SW480 (cell line): ENCODE measurements at places on chromosomes 11 and 22.
A peak's percentile ranks its signal among the peaks of the same experiment; 100 is the strongest.

- no peak for DNase-seq
Observed at GRCh38 chr11:15309296-15309695, 194.6 kb downstream of the INSC start.

- DNase-seq: no peak
Observed at GRCh38 chr11:93613231-93613831, 48.2 kb upstream of the CEP295 start.

DNA sequence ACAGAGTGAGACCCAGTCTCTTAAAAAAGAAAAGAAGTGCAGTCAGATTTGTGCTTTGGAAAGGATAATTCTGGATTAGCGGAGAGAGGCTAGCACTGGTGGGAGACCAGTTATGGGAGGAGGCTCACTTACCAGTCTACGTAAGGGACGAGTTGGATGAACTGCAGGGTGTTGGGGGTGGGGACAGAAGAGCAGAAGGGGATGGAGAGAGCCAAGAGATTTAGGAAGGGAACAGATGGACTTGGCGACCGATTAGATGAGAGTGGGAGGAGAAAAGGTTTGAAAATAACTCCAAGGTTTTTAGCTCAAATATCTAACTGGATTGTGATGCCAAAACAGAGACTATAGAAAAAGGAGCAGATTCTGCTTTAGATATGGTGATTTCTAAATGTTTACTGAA, 81.4 kb downstream of the SFI1 start:
- no peak for DNase-seq

- peak; percentile 52 for DNase-seq
Observed at GRCh38 chr22:37497062-37497599, 10.9 kb upstream of the MFNG start.

DNA sequence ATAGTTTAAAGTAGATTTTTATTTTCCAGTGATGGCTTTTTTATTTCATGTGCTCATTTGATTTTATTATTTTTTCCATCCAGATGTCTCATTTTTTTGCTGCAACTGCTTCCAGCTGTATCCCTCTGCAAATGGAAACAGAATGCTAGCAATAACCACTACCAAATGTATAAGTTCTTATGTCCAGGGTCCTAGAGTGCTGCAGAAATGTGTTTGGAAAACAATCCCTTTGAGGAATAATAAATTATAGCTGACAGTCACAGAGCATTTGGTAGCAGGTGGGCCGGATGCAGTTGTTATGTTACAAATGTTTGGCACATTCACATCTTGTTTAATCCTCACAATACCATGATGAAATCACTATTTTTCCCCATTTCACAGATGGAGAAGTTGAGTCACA, 300.7 kb upstream of the PDGFD start:
- no peak for DNase-seq

DNA sequence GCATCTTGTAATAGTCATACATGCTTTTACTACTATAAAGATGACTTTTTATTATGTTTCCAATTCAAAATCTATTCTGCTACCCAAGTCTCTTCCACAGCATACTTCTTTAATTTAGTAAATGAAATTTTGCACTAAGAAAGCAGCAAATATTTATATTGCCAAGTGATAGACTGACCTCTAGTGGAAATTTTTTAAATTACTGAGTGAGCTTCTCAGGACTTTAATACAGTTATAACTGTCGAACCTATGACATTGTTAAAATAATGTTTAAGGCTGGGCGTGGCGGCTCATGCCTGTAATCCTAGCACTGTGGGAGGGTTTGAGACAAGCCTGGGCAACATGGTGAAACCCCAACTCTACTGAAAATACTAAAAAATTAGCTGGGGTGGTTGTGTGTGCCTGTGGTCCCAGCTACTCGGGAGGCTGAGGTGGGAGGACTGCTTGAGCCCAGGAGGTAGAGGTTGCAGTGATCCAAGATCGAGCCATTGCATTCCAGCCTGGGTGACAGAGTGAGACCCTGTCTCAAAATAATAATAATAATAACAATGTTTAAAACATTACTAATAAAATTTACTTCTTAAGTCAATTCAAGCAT, 27.3 kb downstream of the STK33 start:
- DNase-seq: peak; percentile 65

DNA sequence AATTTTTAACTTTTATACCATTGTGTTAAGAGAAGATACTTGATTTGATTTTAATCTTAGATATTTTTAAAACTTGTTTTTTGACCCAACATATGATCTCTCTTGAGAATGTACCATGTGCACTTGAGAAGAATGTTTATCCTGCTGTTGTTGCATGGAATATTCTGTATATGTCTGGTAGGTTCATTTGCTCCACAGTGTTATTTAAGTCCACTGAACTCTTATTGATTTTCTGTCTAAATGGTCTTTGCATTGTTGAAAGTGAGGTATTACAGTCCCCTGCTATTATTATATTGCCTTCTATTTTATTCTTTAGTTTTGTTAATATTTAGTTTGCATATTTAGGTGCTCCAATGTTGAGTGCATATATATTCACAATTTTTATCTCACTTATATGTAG, 397.3 kb upstream of the CCDC179 start:
- DNase-seq: no peak

DNA sequence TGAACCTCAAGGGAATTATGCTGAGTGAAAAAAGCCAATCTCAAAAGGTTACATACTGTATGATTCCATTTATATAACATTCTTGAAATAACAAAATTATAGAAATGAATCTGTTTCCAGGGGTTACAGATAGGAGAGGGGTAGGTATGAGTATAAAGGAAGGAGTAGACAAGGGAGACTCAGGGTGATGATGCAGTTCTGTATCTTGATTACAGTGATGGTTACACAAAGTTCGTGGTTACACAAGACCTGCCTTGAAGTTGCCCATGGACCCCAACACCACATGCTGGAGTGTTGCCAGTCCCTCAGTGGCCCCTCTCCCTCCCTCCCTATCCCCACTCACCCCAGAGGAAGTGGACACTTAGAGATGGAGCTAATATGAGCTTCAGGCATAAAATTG, 20.3 kb downstream of the STK33 start:
- DNase-seq: no peak

GRCh38 chr11:82270870-82271269, 462.8 kb downstream of the FAM181B start:
- DNase-seq: no peak

- DNase-seq: peak; percentile 77
Observed at GRCh38 chr11:133834682-133835592, 10.4 kb downstream of the SPATA19 start.

- DNase-seq: no peak
Observed at GRCh38 chr11:70054004-70054403, 24.1 kb upstream of the ANO1 start.

DNA sequence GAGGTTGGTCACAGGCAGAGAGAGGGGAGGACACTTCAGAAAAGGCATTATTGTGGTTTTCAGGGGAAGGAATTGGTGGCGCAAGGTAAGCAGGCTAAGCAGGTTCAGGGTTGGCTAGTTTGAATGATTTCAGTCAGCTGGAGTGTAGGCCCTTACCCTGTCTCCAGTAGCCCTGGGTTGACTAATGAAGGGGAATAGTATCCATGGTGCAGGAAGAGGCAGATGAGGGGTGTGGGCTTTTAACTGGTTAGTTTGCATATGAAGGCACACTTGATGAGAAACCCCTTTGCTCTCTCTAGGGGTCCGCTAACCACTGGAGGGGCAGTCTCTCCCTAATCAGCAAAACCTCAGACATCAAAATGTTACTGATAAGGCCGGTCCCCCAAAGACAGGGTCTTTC, 249.7 kb downstream of the AASDHPPT start:
- DNase-seq: no peak

DNA sequence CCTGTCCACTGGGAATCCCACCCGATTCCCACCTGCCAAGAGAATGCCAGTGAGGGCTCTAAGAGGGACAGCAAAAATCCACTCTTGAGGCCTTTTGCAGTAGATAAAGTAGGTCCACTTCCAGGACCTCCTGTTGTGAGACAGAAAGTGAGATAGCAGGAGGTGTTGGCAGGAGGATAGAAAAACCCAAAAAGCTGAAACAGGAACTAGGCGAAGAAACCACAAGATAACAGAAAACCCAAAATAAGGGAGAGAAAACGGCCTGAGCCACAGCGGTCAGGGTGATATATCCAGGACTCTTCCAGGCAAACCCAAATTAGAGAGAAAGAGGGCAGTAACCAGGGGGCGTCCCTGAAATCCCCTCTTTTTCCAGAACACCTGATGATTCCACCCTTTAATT, 79.7 kb upstream of the LINC01488 start:
- DNase-seq: no peak

GRCh38 chr11:34916843-34917770, 689 bp downstream of the PDHX start:
- peak; percentile 28 for DNase-seq

- no peak for DNase-seq
Observed at GRCh38 chr11:23570828-23571227, 710.6 kb upstream of the CCDC179 start.

GRCh38 chr22:32207971-32208480, 3.2 kb upstream of the RFPL2 start:
- no peak for DNase-seq

DNA sequence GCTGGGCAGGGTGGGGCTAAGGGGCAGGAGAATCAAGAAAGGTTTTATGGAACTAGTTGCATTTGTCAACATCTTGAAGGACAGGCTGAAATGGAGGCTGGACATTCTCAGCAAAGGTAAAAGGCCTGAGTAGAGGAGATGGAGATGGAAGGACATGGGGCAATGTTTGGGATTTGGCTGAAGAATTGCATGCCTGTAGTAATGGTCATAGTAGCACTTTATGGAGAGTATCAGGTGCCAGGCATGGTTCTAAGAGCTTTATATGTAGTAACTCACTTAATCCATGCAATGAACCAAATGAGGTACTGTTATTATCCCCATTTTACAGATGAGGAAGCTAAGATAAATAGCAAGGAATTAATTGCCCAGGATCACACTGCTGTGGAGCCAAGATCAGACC, 23.9 kb downstream of the BMAL1 start:
- no peak for DNase-seq

GRCh38 chr22:48579928-48580309, 1247.8 kb downstream of the BRD1 start:
- no peak for DNase-seq

DNA sequence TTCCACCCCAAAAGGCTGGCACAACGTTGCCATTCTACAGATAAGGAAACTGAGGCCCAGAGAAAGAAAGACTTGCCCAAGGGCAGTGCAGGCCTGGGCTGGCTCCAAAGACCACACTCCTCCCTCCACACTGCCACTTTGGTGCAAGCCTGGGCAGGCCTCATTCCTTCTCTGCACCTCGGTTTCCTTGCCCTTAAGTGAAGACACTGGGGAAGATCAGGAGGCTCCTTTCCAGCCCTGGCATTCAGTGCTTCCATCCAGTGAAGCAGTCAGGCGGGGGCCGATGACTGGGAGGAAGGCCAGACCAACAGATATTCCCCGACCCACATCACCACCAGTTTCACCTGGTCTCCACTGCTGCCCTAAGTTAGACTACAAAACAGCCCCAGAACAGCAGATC, 18.3 kb upstream of the TCF20 start:
- no peak for DNase-seq

DNA sequence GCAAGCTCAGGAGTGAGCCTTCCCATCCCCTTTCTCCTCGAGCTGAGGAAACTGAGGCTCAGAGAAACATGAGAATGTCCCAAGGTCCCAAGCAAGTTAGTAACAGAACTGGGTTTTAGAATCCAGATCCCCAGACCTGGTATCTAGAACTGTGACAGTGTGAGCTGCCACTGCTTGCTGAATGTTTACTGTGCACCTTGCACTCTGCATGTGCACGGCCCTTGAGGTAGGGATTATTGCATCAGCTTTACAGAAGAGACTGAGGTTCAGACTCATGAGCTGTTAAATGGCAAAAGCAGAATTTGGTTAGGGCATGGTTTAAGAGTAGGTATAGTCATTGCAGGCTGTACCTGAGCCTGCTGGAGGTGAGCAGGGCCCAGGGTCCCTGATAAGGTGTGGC, 3.8 kb upstream of the MPPED1 start:
- DNase-seq: no peak
